ENCODE measurements at places on chromosomes 12 and 14. TPM values are rescaled to one million over a fixed set of nuclear protein-coding genes. Genes with fewer than 3 reads are reported as not detected.

GRCh38 chr12:44431647-44432343 is 444.3 kb downstream of the NELL2 start:
- no peak for DNase-seq

- no peak for DNase-seq
These were observed 105.4 kb downstream of the FBXL14 start for GRCh38 chr12:1488908-1489381.

ZCRB1 gene
- polyA plus RNA-seq, result 15.5 TPM

- DNase-seq, result no peak
These were observed 1081.5 kb downstream of the VRK1 start for GRCh38 chr14:97878727-97879126.

CCDC88C gene
- polyA plus RNA-seq, result 94.3 TPM

All from B cell (primary cell).